T-helper 9 cell (primary cell): ENCODE measurements at places on chromosomes 1 and 21.

- no peak for DNase-seq
Observed at GRCh38 chr1:94283462-94283861, 46.1 kb upstream of the ARHGAP29 start.

DNA sequence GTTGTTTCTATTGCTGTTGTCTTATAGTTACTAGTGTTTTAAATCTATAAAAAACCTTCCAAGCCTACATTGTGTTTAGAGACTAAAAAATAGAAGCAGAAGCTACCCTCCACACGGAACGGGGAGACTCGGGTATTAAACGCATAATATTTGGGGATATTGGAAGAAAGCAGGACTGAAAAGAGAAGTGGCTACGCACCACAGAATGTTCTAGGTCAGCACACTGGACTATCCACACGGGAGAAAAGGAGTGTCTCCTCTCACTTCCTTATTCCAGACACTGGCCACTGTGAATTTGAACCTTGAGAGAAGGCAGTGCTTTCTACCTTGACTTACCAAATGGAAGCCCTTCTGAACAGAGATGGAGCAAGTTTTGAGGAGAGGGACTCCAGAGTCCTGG is 1.0 kb upstream of the OR10J4 start:
- DNase-seq, result no peak

DNA sequence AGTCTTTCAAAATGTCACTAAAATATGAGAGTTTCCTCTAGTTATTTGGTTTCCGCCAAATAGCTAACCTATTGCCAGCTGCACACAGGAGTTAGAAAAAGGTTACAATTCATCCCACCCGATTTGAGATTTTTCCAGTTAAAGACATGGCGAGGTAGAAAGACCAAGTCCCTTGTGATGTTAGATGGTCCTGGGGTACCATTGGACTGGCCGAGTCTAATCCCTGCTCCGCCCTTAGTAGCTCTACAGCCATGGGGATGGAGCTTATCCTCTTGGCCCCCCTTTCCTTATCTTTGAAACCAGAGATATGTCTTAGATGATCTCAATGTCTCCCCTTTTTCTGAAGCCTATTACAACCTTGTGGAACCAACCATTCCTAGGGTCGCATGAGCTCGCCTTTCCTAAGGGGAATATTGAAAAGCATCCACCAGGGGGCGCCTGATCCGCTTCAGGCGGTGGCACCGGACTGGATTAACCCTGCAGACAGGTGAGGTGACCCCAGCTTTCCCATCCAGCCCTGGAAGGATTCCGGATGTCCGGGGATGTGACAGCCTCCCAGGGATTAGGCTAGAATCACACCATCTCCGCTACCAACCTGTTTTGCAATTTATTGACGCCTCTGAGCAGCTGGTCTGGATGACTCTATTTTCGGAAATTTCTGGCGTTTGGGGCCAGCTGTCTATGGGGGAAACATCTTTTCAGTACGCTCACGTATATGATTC is 68.3 kb upstream of the SIM2 start:
- peak; percentile 54 for DNase-seq

DNA sequence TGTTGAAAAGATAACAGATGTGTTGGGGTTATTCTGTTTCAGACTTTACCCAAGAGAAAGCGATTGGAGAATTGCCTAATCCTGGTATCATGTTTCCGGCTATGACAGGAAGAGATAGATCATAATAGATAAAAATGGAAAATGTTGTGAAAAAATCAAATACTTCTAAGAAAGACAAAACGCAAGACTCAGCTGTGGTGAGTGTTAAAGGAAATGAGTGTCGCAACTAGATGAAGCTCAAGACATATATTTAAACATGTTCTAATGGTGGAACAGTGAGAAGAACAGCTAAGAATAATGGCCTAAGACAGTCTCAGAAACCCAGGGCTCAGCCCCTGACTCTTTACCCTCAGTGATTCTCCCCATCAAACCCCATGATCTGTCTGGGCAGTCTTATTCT is 426.7 kb upstream of the RUNX1 start:
- no peak for DNase-seq

GRCh38 chr1:245148861-245149260 is 5.9 kb upstream of the KIF26B start:
- no peak for DNase-seq

- no peak for DNase-seq
Observed at GRCh38 chr21:45432575-45433255, 27.8 kb downstream of the COL18A1 start.

DNA sequence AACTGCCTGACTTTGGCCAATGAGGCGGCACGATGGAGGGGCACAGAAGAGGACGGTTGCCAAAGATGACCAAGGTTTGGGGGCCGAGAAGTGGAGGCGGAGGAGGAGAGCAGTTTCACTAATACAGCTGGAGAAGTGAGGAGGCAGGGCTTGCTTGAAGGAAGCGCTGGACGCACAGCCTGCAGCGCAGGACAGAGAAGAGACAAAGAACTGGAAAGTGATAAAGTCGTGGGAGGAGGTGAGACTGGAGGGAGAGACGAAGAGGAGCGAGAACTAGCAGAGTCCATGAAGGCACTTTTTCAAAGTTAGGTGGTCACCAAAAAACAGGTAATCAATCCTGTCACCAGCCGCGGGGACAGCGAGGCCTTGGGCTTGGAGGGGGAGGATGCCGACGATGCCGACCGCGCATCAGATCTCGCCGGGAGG is 771 bp downstream of the PACC1 start:
- no peak for DNase-seq

- no peak for DNase-seq
Observed at GRCh38 chr1:179876300-179876715, 1.3 kb downstream of the TOR1AIP2 start.

GRCh38 chr1:173175514-173176145 is 31.5 kb downstream of the TNFSF4 start:
- DNase-seq, result no peak

DNA sequence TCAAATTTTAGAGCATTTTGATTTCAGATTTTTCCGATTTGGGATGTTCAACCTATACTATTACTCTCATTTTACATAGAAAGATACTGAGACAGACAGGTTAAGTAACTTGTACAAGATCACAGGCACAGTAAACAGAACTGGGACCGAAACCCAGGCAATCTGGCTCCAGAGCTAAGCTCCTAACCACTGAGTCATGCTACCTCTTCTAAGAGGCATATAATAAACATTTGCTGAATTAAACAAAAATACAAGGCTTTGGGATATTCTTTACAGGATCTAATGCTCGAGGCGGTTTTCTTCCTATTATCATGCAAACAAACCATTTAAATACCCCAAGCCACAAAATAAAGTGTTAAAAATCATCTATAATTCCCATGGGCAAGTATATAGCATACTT is 50.3 kb downstream of the MCOLN2 start:
- DNase-seq, result no peak

- no peak for DNase-seq
Observed at GRCh38 chr1:187067160-187067559, 238.4 kb downstream of the PLA2G4A start.

DNA sequence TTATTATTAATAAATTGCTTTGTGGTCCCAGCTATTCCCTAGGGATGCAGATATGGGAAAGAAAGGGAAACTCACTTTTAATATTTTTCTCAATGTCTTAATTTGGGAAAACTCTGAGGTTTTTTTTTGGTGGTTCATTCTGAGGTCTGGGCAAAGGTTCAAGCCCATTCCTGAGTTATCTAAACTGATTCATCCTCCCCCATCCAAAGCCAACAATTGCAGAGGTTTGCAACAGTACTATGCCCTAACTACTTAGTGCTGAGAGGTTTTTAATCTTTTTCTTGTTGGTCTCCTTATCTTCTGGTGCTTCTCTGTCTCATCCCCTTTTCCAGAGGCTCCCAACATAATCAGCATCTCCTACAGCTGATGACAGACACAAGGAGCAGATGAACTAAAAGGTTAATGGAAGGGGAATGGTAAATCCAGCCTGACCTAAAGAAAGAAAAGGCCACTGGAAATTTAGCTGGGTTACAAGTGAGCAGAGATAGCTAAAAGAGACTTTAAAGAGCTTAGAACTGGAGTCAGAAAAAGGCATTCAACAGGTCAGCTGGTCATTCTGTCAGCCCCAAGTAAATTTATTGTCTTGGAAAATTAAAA is 390.4 kb downstream of the TGFB2 start:
- DNase-seq, result no peak

- no peak for DNase-seq
Observed at GRCh38 chr1:230307213-230307612, 118.9 kb downstream of the PGBD5 start.

- no peak for DNase-seq
Observed at GRCh38 chr1:59368008-59368670, 71.2 kb downstream of the FGGY start.

GRCh38 chr1:9435153-9435636 is 104.1 kb upstream of the SLC25A33 start:
- no peak for DNase-seq

DNA sequence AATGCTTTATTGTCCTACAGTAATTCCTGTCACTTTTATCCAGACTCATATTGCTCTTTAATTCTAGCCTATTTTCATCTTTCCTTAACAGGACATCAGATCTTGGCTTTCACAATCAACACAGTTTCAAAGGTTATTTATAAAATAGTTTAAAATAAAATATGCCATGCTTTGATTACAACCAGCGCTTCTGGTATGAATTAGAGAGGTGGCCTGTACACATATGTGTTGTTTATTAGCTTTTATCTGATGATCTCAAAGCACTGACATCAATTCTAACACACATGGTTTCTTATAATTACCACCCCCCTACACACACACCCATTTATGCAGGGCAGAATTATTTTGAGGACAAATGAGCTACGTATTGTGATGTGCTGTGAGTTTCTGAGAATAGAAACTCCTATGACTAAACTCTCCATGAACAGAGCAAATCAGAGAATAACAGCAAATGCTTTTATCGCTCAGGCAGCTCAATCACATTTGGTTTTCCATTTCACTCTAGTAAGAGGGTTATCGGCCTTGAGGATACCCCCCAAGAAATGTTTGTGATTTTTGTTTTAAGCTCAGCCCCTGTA is 18.0 kb downstream of the CD247 start:
- DNase-seq, result no peak

GRCh38 chr1:203311368-203312301 is 6.3 kb downstream of the BTG2 start:
- no peak for DNase-seq

GRCh38 chr1:92833840-92834239 is 2.0 kb downstream of the RPL5 start:
- DNase-seq, result no peak

GRCh38 chr1:24586119-24586518 is 30.2 kb downstream of the NCMAP start:
- DNase-seq, result no peak

DNA sequence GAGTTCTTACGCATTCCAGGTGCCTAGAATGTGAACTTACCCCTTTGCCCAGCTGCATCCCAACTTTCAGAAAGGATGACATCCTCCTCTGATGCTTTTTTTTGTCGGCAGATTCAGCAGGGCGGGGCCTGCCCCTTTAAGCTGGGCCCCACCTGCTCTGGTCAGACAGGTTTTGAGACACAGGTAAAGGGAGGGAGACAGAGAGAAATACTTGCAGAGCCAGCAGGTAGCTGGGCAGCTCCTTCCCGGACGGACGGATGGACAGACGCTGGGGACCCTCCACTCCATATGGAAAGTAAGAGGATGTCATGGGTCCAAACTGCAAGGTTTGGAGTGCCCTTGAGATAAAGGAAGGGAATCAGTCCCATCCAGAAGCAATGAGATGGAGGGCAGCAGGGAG is at the start of gene TMEM79:
Gene TMEM79, plus strand, starts transcription at position 214 of the 400 bp plus-strand sequence. CDS start 902 bp downstream, outside the sequence.
- DNase-seq, result no peak

DNA sequence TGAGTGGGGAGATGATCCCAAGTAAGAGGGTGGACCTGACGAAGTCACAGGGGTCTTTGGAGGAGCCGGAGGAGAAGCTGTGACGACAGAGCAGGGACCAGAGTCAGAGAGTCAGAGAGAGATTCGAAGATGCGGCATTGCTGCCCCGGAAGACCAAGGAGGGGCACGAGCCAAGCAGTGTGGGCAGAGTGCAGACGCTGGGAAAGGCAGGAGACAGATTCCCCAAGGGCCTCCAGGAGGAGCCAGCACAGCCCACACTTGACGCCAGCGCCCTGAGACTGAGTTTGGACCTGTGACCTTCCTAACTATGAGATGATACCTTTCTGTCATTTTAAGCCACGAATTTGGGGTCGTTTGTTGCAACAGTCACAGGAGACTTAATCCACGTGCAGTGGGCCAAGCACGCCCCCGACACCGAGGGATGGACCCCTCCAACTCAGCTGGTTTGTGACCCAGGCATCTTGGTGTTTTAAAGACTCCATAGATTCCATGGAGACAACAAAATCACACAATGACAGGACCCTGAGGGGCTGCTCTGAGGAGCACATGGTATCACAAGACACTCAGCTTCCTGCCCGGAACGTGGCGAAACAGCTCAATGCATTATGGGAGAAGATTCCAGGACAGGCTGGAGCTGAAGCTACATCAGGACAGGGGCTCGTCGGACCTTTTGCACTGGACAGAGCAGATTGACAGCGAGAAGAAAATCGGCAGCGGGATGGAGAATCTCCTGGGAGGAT is 11.0 kb upstream of the TFF1 start:
- DNase-seq, result no peak

- DNase-seq, result no peak
Observed at GRCh38 chr1:167185974-167186657, 34.6 kb upstream of the POU2F1 start.

DNA sequence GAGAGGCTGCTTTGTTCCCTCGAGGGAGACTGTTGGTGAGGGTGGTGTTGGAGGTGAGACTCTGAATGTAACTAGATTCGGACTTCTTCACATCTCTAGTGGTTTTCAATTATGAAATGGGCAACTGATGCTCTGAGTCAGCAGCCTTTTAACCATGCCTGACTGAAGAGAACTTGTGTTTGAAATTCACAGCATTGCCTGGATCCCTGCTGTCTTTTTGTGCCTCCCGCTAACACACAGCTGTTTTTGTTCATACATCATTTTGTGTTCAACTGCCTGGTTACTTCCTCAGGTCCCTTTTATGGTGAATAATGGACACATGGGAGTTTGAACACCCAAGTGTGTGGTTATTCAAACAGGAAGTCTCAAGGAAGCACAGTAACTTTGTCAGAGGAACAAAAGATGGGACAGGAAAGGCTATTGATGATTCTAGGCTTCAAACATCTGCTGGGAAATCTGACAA is 16.8 kb downstream of the LAMC1 start:
- DNase-seq, result no peak

DNA sequence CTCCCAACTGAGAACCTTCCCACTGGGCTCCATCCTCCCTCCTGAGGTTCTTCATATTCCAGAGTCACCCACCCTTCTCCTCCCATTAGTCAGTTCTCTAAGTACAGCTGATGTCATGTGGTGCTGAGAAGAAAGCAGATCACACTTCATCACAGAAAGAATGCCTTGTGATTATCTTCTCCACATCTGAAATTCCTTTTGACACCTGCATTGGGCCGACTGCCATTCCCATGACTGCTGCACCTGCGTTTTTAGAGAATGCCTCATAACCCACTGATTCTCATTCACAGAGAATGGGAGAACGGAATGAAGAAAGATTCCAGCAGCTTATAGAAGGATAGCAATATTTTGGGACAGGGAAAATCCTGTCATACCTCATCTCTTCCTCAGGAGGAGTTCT is 14.3 kb downstream of the LEPR start:
- no peak for DNase-seq
